NCI-H146 (cell line): ENCODE measurements at places on chromosomes 6 and 20.

DNA sequence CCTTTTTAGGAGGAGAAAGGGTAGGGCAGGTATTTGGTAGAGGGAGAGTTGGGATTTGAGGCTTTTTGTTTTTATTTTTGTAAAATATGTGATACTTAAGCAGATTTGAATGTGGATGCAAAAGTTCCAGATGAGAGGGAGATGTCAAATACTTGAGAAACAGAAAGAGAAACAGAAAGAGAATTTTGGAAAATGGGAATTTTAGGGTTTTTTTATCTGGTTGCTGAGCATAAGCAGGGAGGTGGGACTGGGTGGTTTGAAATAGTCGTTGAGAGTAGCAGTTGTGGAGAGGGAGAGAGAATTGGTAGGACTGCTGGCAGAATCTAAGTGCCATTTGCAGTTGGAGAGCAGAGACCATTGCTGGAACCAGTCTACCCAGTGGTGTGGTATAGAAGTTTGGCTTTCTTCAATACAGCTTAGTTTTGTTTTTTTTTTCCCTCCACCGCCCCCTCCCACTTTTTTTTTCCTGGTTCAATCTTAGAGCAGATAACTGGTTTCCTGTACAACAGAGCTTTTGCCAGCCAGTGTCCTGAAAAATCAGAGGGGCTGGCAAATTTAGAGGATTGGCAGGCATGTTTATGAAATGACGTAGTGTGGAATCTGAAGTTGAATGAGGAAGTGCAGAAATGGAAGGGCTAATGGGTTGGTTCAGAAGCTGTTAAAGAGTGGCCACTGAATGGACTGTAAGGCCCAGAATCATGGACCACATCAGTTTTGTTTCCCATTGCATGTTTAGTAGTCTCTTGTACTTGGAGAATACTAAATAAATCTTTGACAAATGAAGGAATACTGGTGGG, 68.7 kb downstream of the ATRN start:
- DNase-seq, result no peak

DNA sequence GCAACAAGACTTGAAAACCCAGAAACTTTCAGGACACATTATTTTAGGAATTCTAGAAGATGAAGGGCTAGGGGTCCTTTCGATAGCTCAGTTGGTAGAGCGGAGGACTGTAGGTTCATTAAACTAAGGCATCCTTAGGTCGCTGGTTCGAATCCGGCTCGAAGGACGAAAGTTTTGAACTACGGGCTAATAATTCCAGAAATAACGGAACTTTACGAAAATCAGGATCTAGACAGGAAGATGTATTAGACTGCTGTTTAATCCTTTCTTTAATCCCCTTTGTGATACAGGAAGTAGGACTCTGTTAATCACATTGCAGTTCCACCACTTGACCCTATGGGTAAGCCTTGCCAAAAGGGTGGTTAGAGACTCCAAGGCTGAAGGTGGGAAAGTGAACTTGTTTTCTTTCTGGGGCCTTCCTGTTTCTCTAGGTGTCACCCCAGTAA, 21.2 kb upstream of the ABT1 start:
- DNase-seq, result peak; percentile 17

DNA sequence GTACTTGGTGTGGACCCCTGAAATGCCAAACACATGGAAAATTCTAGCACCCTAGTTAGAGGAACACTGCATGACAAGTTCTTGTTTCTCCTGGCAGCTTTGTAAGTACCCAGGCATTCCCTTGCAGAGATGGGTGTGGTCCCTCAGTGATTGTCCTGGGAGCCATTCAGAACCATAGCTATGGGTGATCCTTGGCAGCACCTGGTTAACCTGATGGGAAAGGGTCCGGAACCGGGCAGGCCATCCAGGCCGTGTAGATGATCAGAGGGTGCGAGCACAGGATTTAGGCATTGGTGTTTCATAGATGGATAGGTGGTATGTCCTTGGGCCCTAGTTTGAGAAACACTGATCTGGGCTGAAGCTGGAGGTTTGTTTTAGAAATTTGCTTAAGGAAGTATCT, 95.8 kb downstream of the RPP40 start:
- DNase-seq, result no peak

- no peak for DNase-seq
Measured at GRCh38 chr20:10338426-10339180, 95.4 kb downstream of the MKKS start.

DNA sequence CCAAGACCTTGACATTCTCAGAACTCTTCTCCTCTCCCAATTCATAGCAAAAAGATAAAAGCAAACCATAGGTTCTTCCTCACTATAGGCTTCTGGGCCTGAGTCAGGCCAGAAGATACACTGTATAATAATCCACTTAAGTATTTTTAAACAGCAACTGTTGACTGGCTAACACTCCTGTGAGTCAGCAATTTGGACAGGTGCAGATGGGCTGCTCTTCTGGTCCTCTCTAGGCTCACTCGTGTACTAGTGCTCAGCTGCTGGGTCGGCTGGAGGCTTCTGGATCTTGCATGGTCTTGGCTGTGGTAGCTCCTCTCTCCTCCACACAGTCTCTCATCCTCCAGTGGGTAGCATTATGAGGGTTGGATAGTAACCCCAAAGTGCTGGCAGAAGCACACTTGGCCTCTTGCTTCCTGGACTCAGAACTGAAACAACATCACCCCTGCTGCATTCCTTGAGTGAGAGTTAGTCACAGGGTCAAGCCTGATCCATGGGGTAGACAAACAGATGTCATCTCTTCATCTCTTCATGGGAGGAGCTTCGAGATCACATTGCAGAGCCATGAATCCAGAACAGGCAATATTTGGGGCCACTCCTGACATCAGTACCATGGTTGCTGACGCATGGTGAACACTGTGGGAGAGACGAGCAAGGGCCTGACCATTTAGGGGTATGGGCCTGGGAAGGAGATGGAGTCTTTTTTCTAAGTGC, 86.9 kb downstream of the C6orf118 start:
- DNase-seq, result no peak

GRCh38 chr6:113188962-113189361, 668.2 kb upstream of the MARCKS start:
- DNase-seq, result no peak

GRCh38 chr20:35994994-35995453, 26.6 kb downstream of the CNBD2 start:
- DNase-seq, result peak; percentile 95

- no peak for DNase-seq
Measured at GRCh38 chr6:6588064-6588923, at the start of gene LY86. Gene LY86 (plus strand): TSS chr6:6588720. CDS start chr6:6588735, 15 bp downstream.

- DNase-seq, result no peak
Measured at GRCh38 chr6:157246048-157246630, 77.2 kb downstream of the TMEM242 start.

GRCh38 chr20:41138475-41139226, 1.3 kb downstream of the PLCG1 start:
- DNase-seq, result no peak

- no peak for DNase-seq
Measured at GRCh38 chr20:25484224-25484846, 76.9 kb downstream of the GINS1 start.

DNA sequence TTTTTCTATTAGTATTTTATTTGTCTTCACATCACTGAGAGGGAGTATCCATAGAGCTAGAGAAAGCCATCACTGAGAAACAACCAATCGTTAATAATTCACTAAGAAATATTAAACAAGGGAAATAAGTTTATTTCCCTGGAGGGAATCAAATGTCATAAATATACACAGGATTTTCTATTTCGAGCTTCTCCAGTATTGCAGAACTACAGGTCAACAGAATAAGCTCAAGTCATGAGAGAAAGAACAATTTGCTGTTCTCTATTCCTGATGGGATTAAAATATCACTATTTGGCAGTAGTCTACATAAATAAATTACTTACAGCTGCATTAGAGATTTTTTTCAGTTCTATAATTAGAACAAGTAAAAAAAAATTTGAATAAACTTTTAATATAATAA, 2.2 kb upstream of the FAM162B start:
- DNase-seq, result no peak

GRCh38 chr20:64093013-64093503, 8.9 kb upstream of the LKAAEAR1 start:
- no peak for DNase-seq

DNA sequence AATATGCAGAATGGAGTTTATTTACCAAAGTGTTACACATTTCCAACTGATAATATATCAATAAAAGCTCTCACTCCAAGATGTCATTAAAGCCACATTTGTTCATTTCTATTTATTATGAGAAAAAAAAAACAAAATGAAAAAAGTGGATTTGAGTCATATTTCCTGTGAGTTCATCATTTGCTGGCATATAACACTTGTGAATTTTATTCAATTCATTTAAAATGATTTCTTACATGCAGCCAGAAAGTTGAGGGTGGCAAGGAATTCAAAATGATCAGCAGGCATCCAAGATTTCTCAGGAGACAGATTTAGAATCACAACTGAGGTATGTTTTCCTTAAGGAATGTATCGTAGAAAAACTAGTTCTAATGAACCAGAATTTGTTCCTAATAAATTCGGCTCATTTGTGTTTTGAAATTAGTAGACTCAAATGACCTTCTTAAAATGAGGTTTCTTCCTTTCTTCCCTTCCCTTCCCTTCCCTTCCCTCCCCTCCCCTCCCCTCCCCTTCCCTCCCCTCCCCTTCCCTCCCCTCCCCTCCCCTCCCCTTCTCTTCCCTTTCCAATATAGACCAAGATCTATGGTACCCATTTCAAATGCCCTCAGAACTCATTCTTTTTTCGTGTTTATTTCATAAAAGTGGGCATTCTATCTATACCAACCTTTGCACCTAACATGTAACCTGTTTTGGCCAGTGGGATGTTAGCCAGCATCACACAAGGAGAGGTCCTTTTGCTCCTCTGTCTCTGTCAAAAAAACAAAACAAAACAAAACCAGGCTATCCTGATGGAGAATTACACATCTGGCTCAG, 357.9 kb upstream of the TSHZ2 start:
- DNase-seq, result no peak

DNA sequence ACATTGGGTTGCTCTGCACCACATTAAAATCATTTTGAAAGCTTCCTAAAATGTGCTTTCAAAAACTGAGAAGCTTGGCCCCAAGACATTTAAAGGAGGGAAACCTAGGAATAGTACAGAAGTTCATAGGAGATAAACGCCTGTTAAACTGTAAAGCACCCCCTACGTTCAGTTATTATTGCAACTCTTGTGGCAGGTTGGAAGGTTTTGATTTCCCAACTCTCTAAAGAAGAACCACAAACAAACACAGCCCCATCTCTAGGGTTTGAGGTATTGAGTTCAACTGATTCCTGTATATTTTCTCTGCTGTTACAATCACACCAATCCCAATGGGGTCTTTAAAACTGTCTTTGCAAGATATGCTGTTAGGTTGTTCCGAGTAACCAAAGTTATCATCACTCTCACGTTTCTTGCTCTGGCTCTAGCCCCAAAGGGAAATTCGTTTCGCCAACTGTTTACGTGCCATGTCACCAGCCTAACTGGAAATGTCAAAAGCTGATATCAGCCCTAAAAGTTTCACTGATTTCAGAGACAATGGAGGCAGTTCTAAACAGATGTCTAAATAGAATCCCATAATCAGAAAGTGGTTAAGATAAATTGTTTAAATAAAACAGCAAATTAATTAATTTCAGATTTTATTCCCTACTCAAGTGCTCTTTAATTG, 12.1 kb downstream of the TFAP2A start:
- DNase-seq, result no peak

- DNase-seq, result peak; percentile 22
Measured at GRCh38 chr6:122388945-122389344, 10.5 kb upstream of the HSF2 start.

DNA sequence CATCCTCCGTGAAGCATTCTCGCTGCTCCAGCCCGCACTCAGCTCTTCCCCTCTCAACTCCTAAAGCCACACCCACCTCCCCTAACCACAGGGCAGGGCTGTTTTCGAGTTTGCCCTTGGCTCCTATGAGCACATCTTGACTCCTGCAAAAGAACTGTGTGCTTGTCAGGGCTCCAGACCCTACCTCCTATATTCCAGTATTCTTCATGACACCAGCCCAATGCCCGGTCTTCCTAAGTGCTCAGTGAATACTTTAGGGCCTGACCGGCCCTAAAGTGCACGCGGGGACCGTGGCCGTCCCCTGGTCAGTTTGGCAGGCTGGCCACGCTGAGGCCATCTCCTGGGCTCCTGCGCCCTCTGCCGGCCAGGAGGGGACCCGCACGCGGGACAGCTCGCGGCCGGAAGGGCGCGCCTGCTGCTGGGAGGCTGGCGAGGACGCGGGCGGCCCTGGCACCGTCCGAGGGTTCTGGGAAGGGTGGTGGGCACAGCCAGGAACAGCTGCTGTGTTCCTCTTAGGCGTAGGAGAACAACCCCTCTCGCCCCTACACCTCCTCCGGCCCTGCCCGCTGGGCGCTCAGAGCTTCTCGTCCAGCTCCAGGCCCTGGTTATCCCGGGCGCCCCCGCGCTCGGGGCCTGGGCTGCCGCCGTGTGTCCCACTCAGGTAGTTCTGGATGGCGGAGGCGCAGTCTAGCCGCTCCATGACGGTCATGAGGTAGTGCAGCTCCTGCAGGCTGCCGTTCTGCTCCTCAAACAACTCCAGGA, 11.0 kb downstream of the UNC5CL start:
- peak; percentile 90 for DNase-seq

GRCh38 chr6:16689788-16690607, 71.3 kb downstream of the ATXN1 start:
- no peak for DNase-seq

- peak; percentile 49 for DNase-seq
Measured at GRCh38 chr20:46562373-46563169, 12.1 kb upstream of the OCSTAMP start.

- no peak for DNase-seq
Measured at GRCh38 chr6:135087403-135087802, 32.8 kb upstream of the HBS1L start.

- DNase-seq, result no peak
Measured at GRCh38 chr6:52666071-52666470, 4.8 kb upstream of the TMEM14A start.

- no peak for DNase-seq
Measured at GRCh38 chr20:63134201-63134612, 81.7 kb downstream of the YTHDF1 start.

- no peak for DNase-seq
Measured at GRCh38 chr6:22067122-22067521, 229.7 kb downstream of the PRL start.

DNA sequence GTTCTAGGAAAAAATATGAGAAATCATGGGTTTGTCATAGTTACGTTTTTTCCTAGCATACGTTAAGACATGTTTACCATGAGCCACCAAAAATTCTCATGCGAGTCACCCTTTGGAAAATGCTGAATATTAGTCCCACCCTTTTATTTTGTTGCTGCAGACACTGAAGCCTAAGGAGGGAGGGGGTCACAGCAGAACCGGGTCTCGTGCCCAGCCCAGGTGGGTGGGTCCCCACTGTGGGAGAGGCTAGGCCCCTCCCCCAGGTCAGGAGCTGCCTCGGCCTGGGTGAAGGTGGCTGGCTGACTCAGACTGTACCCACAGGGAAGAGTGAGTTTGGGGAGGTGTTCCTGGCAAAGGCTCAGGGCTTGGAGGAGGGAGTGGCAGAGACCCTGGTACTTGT, 26.2 kb upstream of the SRF start:
- DNase-seq, result no peak

DNA sequence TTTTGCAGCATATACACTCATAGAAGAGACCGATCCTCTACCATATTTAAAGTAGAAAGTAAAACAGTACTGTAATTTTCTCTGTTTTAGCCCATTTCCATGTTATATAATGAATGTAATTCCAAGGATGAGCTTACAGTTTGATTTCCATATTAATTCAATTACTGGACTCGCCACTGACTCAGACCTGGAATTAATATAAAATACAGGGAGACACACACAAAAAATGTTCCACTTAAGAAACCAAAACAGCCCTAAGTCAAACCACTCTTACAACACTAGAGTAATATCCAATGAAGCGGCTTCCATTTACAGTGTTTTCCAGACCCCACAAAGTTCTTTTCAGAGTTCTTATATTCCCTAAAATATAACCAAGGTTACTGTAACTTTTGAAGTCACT, 110.6 kb downstream of the BACH2 start:
- DNase-seq, result no peak
